ENCODE measurements at places on chromosomes 3 and 15.

DNA sequence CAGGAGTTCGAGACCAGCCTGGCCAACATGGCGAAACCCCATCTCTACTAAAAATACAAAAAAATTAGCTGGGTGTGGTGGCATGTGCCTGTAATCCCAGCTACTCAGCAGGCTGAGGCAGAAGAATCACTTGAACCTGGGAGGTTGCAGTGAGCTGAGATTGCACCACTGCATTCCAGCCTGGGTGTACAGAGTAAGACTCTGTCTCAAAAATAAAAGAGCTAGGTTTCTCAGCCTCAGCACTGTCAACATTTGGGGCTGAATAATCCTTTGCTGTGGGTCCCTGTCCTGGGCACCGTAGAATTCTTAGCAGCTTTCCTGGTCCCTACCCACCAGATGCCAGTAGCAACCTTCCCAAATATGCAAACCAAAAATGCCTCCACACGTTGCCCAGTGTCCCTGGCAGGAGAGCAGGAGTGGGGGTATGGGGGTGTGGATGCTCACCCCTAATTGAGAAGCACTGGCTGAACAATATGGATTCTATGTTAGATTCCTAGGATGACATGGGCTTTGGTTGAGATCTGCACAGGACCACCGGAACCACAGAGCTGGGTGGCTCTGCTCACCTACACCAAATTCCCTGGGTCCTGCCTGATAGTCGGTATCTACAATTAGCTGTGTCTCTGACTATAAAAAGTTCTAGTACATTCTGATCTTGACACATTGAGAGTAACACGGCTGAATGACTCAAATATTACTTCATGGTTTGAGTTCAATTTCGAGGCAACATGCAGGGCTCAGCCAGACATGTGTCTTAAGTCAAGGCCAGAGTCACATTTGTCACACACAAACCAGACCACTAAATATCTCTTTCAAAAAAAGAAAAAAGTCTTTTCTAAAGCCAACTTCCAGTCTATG, 577.0 kb upstream of the MDFIC2 start:
- no peak for DNase-seq

- DNase-seq, result no peak
These were observed 4.4 kb upstream of the IQSEC1 start for GRCh38 chr3:13077431-13078162.

DNA sequence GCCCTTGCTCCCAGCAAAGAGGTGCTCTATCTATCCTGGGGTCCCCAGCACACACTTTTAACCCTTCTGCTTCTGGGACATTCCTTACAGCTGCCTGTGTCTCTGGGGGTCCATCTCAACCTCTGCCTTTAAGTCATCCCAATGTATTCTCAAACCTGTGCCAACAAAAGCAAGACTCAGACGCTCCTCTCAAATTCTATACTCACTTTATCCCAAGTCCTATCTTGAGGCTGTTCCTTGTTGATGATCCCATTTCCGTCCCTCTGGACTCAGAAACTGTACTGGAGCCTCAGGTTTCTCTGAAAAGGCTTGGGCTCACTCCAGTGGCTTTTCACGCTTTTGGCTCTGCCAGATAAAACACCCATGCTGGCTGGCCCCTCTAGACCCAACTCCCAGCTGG, 69.7 kb downstream of the XXYLT1 start:
- DNase-seq, result no peak

- no peak for DNase-seq
These were observed 41.2 kb downstream of the PTPN23 start for GRCh38 chr3:47421741-47422649.
